ENCODE measurements at places on chromosomes 2 and 18. TPM values are rescaled to one million over a fixed set of nuclear protein-coding genes. Genes with fewer than 3 reads are reported as not detected.
A peak's percentile ranks its signal among the peaks of the same experiment; 100 is the strongest.

The GPR39 gene
- 0.72 TPM for total RNA-seq

The ID2 gene
- total RNA-seq, result 140 TPM

DNA sequence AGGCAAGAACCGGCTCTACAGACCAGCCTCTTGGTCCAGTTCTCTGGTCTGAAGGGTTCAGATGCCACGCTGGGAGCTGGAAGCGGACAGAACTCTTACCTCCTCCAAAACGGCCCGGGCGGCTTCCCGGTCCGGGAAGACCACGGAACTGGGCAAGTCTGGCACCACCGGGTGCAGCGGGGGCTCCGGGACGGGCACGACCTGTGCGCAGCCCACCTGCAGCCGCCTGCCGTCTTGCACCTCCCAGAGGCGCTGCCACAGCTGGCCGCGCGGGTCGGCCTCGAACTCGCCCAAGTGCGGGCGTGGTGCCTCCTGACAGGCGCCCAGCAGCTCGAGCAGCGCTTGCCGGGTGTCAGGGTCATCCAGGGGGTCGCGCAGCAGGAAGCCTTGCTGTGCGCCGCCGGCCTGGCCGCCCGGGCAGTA lies 773 bp downstream of the CMPK2 start:
- no peak for DNase-seq

The RTP5 gene
- total RNA-seq, result 5.3 TPM

DNA sequence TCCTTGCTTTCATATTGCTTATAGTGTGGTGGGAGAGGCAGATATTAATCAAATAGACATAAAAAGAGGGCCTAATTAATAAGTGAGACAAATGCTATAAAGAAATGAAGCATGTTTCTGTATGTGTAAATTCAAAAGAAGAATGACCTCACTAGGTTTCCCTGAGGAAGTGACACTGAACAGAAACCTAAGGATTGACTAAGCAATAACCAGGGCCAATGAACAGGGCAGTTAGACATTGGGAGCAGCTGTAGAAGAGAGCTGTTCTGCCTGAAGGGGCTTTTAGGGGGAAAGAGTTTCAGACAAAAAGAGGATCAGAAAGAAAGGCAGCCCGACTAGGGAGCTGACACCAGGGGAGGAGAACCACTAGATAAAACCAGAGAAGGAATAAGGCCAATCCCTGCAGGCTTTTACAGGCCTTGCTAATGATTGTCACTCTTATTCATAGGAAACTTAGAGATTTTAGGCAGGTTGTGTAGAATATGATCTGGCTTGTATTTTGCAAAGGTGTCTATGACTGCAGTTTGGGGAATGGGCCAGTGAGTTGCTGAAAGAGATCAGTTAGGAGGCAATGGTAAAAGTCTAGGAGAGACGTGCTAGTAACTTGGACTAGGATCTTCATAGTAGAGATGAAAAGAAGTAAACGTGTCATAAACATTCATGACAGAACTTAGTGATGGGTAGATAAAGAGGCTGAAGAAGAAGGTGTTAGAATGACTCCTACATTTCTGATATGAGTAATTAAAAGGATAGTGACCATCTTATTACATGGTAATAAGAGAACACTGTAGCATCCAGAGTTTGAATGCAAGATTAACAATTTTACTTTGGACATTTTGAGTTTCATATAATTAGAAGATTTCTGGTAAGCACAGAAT lies 26.8 kb upstream of the NABP1 start:
- DNase-seq, result no peak

The CHRNG gene
- total RNA-seq, result 0.06 TPM

GRCh38 chr2:201116115-201116958 lies at the start of gene CFLAR:
CFLAR (plus strand) TSS chr2:201116164; CDS start chr2:201129866, 13,702 bp downstream.
- peak; percentile 48 for DNase-seq

The RBM44 gene
- 1.1 TPM for total RNA-seq

DNA sequence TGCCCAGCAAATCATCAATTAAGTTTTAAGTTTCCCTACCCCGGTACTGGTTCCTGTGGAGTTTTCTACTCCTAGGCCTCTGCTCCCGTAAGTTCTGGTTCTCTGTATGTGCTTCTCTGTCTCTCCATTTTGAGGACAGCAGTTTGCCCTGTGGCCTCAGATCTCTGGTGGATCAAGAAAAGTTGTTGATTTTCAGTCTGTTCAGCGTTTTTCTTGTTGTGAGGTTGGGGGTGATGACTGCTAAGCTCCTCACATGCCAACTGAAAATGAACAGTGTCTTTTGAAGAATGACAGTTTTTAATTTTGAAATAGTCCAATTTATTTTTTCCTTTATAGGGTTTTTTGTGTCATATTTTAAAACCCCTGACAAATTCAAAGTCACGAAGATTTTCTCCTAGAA lies 31.7 kb downstream of the PROC start:
- no peak for DNase-seq

DNA sequence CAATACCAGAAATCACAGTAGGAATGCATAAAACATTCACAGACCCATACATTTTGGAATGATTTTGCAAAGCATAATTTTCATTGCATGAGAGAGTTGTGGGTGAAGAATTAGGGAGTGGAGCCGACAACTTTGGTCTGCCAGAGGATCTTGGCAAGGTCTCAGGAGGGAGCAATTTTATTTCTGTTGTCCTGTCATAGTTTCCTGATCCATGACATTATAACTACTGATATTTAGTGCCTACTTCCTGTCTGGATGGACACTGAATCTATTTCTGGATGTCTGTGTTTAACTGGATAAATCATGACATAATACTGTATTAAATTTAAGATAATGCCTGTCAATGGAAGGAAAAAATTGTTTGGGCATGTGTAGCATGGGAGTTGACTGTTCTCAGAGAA lies 2.4 kb downstream of the ITGA4 start:
- DNase-seq, result no peak

GRCh38 chr18:75923169-75923568 lies 495.7 kb upstream of the SMIM21 start:
- no peak for DNase-seq

The ATIC gene
- 33.0 TPM for total RNA-seq

The LIMS3 gene
- total RNA-seq, result 6.9 TPM

The NEURL3 gene
- 0.30 TPM for total RNA-seq

GRCh38 chr18:31049189-31049588 lies 6.6 kb upstream of the DSC3 start:
- no peak for DNase-seq
